ENCODE measurements at places on chromosomes 7 and 10.

- no peak for DNase-seq
Observed at GRCh38 chr10:122342293-122343134, 32.0 kb upstream of the PLEKHA1 start.

- DNase-seq, result no peak
Observed at GRCh38 chr10:100184840-100185239, 989 bp downstream of the ERLIN1 start.

DNA sequence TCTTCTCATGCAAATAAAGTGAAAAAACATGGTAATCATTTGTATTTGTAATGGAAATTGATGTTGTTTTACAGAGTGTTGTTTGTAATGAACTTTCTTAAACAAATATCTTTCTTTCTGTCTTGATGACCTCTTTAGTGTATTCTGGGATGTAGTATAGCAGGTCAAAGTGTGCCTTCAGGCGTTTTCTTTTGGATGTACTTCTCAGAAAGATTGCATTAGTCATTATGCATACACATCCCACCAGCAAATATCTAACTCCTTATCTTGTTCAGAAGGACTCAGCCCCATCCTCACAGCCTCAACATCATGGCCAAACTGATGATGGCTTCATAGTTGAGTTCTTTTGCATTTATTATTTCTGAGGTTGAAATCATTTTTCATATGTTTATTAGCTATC, 124.7 kb downstream of the LRRC18 start:
- no peak for DNase-seq

DNA sequence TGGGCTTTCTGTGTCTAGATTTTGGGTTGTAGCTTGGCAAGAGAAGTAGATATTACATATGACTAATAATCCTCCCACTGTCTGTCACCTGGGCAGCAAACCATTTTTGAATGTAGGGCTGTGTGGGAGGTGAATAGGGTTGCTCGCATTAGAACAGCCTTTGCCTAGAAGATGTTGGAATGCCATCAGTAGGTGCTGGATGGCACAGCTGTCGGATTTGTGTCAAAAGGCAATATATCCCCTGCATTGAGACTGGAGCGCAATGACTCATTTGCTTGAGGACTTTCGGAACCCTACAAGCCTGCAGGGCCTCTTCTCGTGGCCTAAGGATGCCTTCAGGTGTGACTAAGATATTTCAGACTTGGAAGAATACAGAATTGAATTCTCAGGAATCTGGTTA, 323.8 kb downstream of the GPR158 start:
- DNase-seq, result no peak

- no peak for DNase-seq
Observed at GRCh38 chr10:97721871-97722780, 8.6 kb downstream of the MARVELD1 start.

GRCh38 chr7:69820479-69821192, 222.4 kb downstream of the AUTS2 start:
- no peak for DNase-seq

DNA sequence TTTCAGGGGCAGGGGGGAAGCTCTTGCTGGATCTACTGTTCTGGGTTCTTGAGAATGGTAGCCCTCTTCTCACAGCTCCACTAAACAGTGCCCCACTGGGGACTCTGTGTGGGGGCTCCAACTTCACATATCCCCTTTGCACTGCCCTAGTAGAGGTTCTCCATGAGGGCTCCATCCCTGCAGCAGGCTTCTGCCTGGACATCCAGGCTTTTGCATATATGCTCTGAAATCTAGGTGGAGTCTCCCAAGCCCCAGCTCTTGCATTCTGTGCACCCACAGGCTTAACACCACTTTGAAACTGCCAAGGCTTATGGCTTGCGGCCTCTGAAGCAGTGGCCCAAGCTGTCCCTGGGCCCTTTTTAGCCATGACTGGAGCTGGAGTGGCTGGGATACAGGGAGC, 150.7 kb downstream of the LRMDA start:
- DNase-seq, result no peak

DNA sequence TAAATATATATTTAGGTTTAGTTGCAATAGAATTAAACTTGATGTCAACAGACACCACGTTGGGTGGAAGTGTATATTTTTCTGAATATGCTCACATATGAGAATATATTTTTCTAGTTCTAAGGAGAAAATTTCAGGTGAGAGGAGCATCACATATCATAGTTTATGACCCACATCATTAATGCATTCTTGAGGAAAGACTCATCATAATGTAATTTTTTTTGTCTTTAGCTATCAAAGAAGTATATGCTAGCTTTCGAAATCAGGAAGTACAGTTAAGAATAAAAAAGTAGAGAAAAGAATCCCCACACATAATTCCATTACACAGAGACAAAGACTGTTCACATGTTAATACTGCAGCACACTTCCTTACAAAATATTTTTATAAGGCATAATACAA, 30.4 kb downstream of the A1CF start:
- no peak for DNase-seq

DNA sequence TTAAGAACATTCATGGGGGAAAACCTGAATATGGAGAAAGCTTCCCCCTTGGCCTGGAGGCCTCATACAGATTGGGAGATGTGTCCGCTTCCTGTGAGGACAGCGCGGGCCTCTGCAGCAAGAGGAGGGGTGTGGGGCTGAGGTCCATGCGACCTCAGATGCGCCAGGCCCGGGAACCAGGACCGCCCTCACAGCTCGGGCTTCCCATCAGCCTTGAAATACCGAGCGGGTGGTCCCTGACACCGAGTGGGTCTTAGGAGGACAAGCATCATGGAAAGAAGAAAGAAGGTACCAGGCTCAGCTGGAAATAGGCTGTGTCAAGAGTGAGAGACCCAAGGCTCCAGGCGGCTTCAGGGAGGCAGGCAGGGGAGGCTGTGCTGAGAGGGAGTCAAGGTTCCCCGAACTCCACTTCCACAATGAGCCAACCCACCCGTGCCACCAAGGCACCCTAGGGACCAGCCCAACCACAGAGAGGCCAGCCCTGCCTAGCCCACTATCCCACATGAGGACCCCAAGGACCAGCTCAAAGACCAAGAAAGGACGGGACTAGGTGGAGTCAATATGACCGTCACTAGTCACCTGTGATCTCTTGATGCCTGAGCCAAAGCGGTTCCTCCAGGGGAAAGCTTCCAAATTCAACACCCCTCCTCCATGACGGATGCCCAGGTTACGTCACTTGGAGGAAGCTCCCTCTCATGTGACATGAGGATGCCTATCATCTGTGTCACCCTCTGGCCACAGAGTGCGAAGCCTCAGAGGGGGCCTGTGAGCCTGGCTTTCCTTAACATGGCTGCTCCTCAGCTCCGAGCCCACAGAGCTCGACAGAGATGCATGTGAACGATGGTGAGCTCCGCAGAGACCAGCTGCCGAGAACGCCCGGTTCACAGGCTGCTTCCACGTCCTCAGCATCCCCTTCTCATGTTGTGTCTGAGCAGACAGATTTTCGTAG, 103.7 kb downstream of the TCERG1L start:
- no peak for DNase-seq

DNA sequence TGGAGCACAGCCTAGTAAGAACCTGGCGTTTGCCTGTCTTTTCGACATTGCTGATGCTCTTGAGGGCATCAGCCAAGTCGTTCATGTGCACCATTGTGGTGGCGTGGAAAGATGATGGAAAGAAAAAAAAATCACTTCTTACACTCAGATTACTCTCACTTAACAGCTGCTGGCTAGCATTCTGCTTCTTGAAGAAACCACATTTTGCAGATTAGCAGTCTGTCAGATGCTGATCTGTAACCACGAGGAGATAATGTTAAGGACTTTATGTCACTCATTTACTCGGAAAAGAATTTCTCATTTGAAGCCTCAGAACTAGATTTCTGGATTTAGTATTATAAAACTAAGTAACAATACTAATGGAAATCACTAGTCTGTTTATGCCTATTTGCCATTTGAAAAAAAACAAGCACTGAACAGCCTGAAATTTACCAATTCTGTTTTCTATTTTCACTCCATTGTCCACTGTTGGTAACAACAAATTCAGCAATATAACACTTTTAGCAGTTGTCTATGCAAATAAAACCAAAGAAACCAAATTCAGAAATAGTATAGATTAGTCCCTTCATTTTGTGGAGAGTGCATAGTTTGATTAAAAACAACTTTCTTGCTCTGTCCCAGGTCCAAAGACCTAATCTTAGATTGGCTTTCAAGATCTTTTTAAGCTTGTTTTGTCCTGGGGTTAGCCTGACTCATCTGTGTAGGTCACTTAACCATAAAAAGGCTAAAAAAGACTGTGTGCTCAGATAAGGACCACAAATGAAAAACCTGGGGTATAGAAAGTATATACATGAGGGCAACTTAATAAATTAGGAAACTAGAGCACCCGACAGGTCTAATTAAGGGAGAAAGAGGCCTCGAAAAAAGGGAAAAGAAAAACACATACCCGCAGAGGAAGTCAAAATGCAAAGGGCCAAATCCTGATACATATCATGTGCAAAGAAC, 67.5 kb downstream of the NT5C2 start:
- no peak for DNase-seq

DNA sequence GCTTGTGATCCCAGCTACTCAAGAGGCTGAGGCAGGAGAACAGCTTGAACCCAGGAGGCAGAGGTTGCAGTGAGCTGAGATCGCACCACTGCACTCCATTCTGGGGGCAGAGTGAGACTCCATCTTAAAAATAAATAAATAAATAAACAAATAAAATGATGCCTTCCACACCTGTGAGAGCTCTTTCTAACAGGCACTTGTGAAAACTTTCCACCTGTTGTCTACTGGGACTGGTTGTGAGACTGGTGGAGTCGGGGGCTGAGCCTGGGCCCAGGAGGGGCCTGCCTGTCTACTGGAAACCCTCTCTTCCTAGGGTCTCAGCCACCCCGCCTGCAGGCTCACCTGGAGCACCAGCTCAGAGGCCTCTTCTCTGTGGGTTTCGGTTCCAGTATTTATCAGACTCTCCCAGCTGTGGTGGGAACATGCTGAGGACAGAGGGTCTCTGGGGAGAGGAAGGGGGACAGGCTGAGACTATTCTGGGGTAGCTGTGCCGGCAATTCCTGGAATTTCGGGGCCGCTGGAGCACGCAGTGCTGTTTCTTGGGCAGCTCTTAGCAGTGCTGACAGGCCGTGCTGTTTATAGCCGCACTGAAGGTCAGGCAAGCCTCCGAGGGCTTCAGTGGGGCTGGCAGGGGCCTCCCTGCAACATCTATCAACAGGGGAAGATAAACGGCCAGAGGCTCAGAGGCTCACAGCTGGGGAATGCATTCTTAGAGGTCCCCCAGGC, 3.8 kb downstream of the LDB3 start:
- DNase-seq, result no peak

- peak; percentile 61 for DNase-seq
Observed at GRCh38 chr7:518630-519483, 789 bp downstream of the PDGFA start.

DNA sequence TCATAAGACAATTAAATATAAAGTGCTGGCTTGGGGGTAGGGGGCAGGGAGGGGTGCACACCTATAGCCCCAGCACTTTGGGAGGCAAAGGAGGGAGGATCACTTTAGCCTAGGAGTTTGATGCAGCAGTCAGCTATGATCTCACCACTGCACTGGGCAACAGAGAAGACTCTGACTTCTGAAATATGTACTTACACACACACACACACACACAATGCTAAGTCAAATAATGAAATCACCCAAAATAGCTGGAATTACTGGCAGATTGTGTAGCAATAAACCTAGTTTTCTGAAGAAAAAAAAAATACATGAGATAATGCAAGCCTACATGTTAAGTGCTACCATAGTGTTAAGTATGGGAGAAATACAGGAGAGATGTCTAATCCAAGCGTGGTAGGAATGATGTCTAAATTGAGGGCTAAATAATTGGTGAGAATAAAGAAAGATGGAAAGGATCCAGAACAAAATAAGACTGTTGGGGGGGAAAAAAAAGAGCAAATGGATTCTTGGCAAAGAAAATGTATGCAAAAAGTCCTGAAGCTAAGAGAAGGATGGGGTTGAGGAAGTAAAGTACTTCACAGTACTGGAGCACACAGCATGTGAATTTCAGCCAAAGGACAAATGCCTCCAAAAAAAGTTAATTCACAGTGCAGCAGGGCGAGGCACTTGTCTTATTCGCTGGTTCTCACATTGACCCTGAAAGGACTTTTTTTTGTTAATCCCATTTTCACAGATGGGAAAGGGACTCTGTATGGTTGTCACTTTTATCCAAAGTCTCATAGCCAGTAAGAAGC, 73.9 kb downstream of the IGF2BP3 start:
- no peak for DNase-seq

Data from epithelial cell of prostate (primary cell).